CMK (cell line): ENCODE measurements at places on chromosomes 2 and 18.
A peak's percentile ranks its signal among the peaks of the same experiment; 100 is the strongest.

- no peak for DNase-seq
Measured at GRCh38 chr2:172969166-172969565, 106.5 kb upstream of the MAP3K20 start.

DNA sequence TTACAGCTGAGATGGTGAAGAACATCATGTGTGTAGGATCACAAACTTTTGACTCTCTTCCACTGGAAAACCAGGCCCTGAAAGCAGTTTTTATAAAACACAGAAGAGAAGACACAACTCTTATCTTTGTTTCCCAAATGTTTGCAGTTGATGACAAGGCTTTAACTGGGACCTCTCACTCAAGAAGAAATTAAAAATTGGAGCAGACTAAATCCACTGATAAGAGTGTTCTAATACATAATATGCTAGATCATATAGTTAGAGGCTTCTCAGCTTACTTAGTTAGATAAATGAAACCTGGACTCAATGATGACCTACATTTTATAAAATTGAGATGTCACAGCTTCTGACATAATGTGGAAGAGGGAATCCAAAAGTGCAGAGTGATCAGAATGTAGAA lies 158.3 kb upstream of the WDSUB1 start:
- DNase-seq, result no peak

- no peak for DNase-seq
Measured at GRCh38 chr2:148814143-148814859, 60.7 kb upstream of the KIF5C start.

GRCh38 chr2:85812094-85812735 lies 58.4 kb downstream of the ATOH8 start:
- DNase-seq, result no peak

DNA sequence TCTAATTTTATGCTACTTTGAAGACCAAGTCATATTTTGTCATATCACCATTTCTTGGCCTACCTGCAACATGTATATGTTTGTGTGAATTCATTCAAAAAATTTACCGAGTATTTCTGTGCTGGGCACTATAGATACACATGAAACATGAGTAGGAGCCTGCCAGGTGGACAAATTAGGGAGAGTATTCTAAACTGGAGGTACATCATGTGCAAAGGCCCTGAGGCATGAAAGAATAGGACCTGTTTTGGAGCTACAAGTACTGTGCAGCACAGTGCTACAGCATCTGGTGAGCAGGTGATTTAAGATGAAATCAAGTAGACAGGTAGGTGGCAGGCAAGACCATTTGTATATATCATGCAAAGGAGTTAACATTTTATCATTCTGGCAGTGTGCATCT lies 152.9 kb downstream of the MYO3B start:
- no peak for DNase-seq

GRCh38 chr2:191889931-191890330 lies 43.0 kb upstream of the CAVIN2 start:
- no peak for DNase-seq

DNA sequence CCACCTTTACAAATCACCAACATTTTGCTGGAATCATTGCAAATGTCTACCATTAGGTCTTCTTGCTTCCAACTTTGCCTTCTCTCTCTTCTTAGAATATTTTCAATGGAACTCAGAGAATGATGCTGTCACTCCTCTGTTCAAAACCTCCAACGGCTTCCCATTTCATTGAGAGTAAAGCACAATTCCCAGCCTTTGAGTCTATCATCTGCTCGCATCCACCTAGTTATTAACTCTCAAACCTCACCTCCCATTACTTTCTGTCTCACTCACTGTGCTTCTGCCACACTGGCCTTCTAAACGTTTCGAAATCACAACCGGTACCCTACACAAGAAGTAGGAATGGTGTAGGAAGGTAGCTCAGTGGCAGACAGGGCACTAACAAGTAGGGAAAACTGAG lies 40.0 kb downstream of the ROCK2 start:
- DNase-seq, result no peak

DNA sequence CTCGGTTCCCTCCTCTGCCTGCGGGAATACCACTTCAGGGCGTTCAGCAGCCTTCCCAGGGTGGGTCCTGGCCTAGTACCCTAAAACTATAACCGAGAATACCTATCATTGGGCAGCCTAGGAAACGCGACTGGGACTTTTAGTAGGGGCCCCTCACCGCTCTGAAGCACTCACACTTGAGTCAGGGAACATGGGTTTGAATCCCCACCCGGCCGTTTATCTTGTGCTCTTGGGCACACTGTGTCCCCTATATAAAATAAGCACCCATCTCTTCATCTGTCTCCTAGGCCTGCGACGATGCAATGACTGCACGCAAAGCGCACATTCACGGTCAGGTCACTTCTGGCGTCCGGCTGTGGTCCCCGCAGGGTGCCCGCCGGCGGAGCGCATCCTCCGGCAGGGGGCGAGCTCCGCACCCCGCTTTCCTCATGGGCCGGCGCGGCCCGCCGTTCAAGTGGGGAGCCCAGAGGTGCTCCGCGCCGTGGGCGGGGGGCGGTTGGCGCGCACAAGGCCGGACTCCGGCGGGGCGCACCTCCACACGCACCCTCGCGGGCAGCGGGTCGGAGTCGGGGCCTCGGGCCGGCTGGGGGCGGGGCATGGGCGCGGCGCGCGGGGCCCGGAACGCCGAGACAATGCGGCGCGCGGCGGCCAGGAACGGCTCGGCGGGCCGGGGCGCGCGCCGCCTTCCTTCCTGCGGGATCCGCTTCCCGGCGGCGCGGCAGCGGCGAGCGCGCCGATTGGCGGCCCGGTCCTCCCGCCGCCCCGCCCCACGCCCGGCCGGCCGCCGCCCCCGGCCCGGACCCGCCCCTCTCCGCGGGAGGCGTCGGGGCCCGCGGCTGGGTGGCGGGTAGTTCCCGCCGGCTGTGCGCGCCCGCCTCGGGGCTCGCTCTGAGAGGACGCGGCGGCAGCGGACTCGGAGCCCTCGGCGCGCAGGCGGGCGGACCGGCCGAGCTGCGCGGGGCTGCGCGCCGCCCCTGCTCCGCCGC lies at the start of gene ASAP2:
TSS of gene ASAP2 (plus strand) at position 850 of the 986 bp plus-strand sequence. CDS start 293 bp downstream, outside the sequence.
- peak; percentile 36 for DNase-seq

GRCh38 chr2:127293386-127293747 lies 577 bp downstream of the ERCC3 start:
- no peak for DNase-seq

DNA sequence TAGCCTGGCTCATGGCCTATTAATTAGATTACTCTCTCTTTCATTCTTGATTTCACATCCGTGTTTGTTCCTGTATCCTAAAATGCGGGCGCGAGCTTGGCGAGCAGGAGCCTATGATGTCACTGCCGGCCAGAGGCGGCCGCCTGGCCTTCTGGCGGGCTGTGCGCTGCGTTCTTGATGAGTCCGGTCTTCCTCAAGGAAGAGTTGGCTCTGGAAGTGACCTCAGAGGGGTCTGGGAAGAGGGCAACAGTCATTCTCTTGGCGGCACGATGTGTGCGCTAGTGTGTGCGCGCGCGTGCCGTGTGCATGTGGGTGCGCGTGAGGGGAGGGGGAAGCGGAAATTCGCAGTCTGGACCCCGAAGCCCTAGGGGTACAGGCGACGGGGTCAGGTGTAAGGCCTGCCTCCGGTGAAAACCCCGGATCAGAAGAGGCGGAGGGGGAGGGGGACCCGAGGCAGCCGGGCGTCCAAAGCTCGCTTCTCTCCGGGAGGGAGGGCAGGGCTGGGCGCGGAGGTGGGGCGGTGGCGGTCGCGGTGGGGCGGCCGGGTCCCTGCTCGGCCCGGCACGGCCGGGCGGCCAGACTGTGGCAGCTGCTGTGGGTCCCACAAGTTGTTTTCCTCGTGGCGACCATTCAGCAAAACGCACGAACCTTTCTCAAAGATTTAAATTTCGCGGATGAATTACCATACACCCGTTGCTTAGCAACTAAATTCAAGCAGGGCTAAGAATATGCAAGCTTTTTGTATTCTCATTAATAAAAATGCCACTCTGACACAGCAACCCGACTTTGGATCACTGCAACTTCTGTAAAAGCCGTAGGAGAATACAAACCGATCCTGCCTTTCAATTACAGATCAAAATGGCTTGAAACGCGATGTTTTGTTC lies 8.4 kb downstream of the POU3F3 start:
- no peak for DNase-seq

GRCh38 chr18:7023581-7023980 lies 94.0 kb downstream of the LAMA1 start:
- no peak for DNase-seq

DNA sequence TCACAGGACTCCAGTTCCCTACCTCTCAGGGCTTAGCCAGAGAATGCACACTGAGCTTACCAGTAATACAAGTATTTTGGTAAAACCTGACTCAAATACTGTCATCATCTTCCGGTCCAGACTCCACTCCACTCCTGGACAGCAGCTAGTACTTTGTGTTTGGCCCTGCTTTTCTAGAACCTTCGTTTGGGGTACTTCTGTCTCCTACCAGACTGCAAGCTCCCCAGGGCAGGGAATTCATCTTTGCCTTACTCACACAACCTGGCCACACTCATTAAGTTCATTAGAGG lies 108.9 kb upstream of the CDC42EP3 start:
- no peak for DNase-seq

DNA sequence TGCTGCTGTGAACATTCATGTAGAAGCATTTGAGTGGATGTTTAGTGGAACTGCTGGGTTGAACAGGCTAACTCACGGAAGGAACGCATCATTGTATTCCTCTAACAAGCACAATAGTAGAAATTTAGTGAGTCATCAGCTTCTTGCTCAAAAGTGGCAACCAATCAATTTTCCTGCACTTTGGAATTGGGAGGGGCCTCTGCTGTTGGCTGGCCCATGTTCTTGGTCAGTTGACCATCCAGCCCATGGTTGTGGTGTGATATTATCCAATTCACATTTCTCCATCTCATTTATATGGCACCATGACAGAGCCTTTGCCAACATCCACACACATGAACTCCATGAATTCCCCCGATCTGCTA lies 95.0 kb downstream of the TNFRSF11A start:
- no peak for DNase-seq

GRCh38 chr2:72442270-72442669 lies 294.6 kb upstream of the CYP26B1 start:
- no peak for DNase-seq

GRCh38 chr2:222399038-222399783 lies 25.1 kb upstream of the SGPP2 start:
- no peak for DNase-seq

- DNase-seq, result no peak
Measured at GRCh38 chr18:37874721-37875120, 309.1 kb upstream of the CELF4 start.

- DNase-seq, result no peak
Measured at GRCh38 chr2:159449504-159450124, 163.1 kb upstream of the WDSUB1 start.

GRCh38 chr2:59076079-59076619 lies 835.0 kb upstream of the FANCL start:
- no peak for DNase-seq

DNA sequence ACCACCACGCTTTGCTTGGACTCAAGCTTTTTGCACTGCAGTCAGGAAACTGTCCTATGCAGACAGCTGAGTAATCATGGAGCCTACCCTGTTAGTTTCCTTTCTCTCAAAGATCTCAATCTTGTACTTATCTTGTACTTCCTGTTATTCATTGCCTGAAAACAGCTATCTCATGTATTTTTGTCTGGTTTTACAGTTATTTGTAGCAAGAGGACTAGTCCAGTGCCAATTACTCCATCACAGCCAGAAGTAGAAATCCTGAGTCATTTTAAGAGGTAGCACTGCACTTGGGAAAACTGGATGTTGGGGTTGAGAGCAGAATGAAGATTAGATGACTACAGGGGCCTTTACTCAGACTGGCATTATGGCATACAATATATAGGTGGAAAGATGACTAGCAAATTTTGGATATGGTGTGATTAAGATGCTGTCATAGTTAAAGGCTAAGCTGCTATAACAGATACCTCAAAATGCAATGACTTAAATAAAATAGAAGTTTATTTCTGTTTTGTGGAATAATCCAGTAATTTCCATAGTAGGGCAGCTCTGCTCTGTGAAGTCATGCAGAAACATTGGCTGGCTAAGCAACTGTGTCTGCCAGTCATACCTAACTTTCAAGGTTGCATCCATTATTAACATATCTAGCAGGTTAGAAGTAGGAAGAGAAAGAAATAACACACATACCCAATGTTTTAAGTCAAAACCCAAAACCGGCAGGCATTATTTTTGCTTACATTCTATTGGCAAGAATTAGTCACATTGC lies 21.1 kb upstream of the CHMP3 start:
- DNase-seq, result peak; percentile 27

GRCh38 chr2:222747526-222748160 lies 76.2 kb downstream of the MOGAT1 start:
- DNase-seq, result no peak

GRCh38 chr18:22346953-22347605 lies 70.6 kb downstream of the CTAGE1 start:
- no peak for DNase-seq

DNA sequence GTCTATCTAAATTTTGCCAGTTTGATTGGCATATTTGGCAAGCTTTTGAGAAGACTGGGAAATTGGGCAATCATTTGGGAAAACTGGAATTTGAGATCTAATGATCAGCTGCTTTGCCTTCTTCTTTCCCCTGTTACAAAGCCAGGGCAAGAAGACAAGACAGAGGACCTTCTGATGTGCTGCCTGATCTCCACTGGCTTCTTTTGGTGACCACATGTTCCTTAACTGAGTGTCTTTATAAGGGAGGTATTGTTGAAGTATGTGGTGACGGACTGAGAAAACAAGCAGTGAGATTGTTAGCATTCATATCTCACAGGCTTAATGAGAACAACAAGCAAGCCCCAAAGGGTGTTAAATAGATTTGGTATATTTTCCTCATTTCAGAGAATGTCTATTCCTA lies 175.8 kb downstream of the SLC8A1 start:
- DNase-seq, result no peak

DNA sequence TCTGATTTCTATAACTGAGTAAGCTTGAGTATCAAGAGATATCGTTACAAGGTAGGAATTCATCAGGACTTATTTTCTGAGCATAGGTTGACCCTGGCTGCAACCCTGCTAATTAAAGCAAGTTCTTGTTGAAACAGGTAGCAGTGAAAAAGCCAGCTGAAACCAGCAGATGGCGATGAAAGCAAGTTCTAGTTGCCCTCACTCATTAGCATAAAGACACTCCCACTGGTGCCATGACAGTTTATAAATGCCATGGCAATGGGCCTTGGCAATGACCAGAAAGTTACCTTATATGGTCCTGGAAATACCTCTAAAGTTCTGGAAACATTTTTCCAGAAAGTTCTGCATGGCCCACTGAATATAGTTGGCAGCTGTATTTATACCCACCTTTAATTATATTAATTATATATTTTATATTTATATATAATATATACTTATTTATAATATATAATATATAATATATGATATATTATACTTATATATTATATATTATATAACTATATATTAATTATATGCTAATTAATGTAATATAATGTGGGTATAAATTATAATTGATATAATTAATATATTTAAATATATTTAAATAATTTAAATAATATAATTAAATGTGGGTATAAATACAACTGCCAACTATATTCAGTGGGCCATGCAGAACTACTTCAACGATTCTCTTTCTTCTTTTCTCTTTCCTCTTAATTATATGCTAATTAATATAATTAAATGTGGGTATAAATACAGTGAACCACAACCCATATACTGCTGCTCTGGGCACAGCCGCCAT lies 188.0 kb downstream of the CDH7 start:
- no peak for DNase-seq
